Activated naive CD4-positive, alpha-beta T cell (primary cell): ENCODE measurements at places on chromosomes 1 and 21.

DNA sequence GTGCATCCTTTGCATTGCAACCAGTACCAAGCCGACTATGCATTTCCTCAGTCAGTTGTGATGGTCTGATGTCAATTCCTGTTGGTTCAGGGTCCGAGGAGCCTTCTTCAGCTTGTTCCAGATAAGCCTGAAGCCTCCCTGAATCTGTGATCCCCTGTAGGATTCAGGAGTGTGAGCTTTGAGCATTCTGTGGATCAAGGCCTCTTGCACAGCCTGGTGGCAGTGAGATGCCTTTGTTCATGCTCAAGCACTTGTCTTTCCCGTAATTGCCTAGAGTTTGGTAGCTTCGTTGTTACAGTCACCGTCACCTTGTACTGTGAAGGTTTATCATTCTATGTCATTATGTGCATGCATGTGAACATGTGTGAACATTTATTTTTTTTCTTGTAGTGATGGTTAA lies 103.5 kb downstream of the PBX1 start:
- no peak for DNase-seq

DNA sequence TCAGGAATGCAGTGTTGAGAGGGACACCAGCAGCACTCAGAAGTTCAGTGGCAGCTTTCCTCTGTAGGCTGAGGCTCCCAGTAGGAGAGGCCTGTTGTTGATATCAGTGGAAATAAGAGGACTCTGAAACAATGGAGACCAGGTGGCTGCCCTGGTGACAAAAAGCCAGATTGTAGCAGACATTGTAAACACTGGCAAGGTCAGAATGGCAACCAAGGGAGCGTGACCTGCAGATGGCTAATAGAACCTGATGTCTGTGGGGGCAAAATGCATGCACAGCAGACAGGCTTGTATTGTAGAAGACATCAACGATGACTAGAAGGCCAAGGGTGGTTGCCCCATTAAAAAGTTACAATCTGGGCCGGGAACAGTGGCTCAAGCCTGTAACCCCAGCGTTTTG lies 53.1 kb upstream of the GPR37L1 start:
- DNase-seq = no peak

DNA sequence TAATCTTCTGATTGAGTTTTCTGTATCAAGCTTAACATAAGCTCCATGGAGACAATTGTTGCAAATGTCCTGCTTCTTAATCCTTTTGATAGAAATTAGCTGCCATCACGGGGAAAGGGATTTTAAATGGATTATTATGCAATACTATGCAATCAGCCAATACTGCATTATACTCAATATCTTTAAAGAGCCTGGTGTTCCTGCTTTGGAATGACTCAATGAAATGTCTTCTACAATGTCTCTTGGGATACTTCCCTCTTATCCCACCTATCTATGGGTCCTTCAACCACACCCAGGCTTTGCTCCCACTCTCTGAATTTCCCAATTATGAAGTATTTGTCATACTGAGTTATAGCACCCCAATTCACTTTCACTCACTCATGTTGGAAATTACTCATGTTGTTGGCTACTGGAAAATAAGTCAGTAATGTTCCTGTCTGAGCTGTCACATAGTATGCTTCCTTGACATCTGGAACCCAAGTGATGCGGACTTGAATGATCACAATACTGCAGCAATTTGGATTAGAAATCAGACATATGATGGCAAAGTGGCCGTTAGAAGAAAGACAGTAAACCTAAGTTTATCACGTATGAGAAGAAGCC lies 85.0 kb downstream of the TPR start:
- no peak for DNase-seq

- no peak for DNase-seq
Measured at GRCh38 chr1:109257682-109258421, 8.5 kb downstream of the CELSR2 start.

DNA sequence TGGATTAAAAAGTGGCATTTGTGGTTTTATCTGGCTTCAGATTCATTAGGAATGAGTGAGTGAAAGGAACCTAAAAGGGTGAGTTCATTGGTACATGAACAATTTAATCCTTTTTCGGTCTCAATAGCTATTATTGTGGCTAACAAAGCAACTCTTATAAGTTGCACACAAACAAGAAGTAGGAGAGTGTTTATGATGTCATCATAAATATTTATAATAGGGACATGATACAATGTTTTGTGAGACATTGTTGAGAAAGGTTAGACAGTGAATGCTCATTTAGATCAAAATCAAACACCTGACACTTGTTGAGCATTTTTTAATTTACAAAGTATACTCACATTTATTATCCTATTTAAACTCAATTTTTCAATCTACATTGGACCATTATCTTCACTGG lies 363.4 kb downstream of the PDE4B start:
- no peak for DNase-seq

GRCh38 chr1:155064832-155065429 lies 1.4 kb downstream of the EFNA4 start:
- no peak for DNase-seq

DNA sequence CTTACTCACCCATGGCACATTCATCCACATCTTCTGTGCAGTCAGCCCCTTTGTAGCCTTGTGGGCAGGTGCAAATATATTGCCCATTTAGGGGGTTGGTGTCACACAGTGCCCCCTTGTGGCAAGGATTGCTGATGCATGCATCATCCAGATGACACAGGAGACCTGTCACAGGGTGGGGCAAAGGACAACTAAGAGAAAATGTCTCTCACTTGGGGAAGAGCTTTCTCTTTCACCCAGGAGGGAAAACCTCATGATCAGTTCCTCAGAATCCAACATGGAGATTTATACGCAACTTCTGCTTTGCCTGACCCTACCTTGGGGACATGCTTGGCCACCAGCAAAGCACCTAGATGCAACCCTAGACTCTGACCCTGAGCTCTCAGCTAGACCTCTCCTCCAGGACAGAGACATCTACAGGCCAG lies 71.8 kb upstream of the ADAM30 start:
- peak; percentile 36 for DNase-seq
